ENCODE measurements at places on chromosomes 2 and 18.

GRCh38 chr2:47253447-47253846 lies 98.3 kb upstream of the STPG4 start:
- no peak for DNase-seq

GRCh38 chr2:106139238-106139935 lies 54.7 kb downstream of the UXS1 start:
- no peak for DNase-seq

DNA sequence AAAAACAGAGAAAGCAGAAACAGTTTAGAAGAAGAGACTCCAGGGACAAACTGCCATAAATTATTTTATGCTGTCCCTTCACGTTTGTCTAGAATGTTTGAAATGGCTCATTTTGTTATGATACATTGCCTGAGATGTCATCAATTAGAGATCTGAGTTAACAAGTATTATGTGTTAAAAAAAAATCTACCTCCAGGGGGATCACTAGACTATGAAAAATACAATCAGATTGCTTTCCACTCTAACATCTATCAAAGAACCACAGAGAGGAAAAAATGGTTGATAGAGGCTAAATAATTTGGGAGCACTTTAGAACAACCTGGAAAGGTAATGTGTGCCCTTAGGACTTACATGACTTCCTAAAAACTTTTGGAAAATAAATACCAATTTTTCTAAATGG lies 103.8 kb upstream of the CCDC150 start:
- no peak for DNase-seq

DNA sequence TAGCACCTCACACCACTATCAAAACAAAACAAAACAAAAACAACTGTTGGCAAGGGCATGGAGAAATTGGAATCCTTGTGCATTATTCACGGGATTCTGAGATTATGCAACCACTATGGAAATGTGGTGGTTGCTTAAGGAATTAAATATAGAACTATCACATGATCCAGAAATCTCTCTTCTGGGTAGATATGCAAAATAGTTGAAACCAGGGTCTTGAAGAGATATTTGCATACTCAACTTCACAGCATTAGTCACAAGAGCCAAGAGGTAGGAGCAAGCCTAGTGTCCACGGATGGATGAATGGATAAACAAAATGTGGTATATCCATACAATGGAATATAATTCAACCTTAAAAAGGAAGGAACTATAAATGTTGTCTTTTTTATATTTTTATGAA lies 7.0 kb downstream of the TMEM131 start:
- DNase-seq = no peak

DNA sequence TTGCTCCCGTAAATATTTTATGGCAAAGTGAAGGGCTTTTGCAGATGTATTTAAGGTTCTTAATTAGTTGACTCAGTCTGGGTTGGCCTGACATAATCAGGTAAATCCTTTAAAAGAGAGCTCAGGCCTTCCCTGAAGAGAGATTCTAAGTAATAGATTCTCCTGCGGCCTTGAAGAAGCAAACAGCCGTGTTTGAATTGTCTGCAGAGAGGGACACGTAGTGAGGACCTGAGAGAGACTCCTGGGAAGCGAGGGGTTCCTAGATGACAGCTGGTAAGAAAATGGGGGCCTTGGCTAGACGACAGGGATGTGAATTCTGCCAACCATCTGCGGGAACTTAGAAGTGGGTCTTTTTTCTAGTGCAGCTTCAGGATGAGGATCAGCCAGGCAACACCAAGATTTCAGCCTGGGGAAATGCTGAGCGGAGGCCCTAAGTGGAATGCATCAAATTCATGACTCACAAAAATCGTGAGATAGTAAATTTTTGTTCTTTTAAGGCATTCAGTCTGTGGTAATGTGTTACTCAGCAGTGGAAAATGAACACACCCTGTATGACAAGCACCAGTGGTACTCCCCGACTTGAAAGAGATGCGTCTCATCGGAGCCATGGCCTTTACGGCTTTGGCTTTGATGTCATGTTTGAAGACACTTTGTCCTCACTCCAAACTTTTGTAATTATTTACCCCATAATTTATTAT lies 62.1 kb upstream of the SMIM21 start:
- DNase-seq = no peak

GRCh38 chr18:37335409-37335736 lies 230.2 kb downstream of the CELF4 start:
- no peak for DNase-seq

DNA sequence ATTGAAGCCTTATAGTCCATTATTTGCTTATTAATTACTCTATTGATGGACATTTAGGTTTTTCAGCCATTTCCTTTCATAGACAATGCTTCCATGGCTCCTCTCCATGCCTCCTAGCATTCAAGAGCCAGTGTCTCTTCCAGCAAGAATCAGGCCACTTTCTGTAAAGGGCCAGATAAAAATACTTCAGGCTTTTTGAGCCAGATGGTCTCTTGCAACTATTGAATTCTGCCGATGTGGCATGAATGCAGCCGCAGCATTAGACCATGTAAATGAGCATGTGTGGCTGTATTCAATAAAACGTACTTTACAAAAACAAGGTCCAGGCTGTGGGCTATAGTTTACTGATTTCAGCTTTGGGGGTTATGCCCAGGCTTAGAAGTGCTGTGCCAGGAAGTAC lies 38.5 kb downstream of the TRAF3IP1 start:
- DNase-seq = no peak

DNA sequence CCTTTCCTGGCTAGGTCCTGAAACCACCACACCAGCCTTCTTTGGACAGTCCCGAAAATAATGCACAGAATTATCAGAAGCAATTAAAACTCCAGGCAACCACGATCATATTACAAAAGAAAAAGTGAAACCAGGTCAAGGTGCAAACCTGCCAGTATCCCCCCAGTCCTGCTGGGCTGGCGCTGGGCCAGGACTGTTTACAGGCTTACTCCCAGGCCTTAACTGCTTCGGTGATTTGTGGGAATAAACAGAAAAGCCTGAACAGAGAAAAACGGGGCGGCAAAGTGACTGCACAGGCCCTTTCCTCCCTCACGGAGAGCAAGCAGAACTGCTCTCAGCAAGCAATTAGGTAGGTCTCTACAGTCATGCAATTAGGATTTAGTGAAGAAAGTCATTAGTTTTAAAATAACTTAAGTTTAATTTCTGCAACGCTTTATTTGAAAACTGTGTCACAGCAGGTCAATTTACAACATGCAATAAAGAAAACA lies 1.3 kb downstream of the HDAC4 start:
- DNase-seq = peak; percentile 42

Data from stimulated activated CD4-positive, alpha-beta T cell treated with anti-CD3 and anti-CD28 coated beads, Interleukin-12 subunit alpha, Interleukin-12 subunit beta, amount 100 ng/mL, for 4 hours (primary cell).